ENCODE measurements at places on chromosomes 7 and 10.

GRCh38 chr7:379456-380138, 89.6 kb downstream of the FOXL3 start:
- no peak for DNase-seq

GRCh38 chr10:105952153-105952552, 1212.4 kb downstream of the SORCS1 start:
- no peak for DNase-seq

GRCh38 chr10:62048470-62048869, 147.0 kb downstream of the ARID5B start:
- DNase-seq = no peak

DNA sequence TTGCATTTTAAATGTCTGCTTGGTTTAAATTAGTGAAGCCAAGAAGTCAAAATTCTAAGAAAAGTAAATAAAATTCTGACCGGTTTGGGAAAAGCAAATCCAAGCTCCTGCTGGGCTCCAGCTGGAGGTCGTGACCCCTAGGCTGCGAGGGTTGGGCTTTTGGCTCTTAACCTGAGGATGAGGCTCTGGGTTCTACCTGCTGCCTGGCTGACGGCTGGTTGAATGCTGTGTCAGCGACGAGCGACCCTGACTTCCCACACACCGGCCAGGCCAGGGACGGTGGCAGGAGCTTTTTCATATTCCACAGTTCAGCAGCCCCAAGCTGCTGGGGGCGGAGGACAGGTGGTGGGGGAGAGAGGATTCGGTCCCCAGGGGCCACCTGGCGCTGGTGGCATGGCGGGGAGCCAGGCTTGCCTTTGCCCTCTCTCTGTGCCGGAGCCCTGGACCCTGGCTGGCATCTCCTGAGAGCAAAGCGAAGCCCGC, 843 bp upstream of the PLPP4 start:
- no peak for DNase-seq

GRCh38 chr10:58593008-58593407, 80.3 kb downstream of the BICC1 start:
- no peak for DNase-seq

- DNase-seq = no peak
Observed at GRCh38 chr7:158249692-158250091, 337.9 kb downstream of the PTPRN2 start.

DNA sequence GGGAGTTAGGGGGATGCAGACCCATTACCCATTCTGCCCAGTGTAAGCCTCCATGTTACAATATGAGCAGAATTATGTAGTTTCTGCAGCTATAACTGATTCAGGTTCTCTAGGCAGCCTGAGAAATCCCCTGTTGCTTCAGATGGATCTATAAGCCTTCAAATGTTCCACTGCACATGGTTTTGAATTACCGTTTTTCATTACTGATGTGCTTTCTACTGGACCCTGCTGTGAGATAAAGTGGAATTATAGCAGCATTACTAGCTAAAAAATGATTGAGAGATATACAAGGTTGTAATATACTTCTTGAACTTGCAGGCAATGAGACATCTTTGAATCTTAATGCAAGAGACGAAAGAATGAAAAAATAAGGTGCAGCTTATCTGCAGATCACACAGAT, 38.4 kb upstream of the ANAPC16 start:
- DNase-seq = no peak

GRCh38 chr10:78382772-78383171, 349.1 kb downstream of the RPS24 start:
- no peak for DNase-seq

DNA sequence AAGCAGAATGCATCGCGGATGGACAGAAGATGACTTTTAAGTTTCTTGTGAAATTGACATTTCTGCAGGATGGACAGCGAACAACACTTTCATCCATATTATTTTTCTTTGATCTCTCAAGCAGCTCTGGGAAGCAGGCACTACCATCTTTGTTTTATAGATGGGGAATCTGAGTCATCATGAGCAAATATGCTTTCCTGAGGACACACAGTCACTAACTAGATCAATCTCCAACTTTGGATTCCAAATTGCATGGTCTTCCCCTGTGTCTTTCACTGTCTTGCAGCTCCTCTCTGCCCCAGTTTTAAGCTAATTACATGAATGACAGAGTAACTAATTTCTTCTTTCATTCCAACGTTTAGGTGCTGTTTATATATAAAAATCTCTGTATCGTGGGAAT, 201.5 kb downstream of the ADAM12 start:
- no peak for DNase-seq

- no peak for DNase-seq
Observed at GRCh38 chr7:136496551-136496950, 371.9 kb upstream of the CHRM2 start.

GRCh38 chr7:7745966-7746365, 27.6 kb upstream of the RPA3 start:
- no peak for DNase-seq

DNA sequence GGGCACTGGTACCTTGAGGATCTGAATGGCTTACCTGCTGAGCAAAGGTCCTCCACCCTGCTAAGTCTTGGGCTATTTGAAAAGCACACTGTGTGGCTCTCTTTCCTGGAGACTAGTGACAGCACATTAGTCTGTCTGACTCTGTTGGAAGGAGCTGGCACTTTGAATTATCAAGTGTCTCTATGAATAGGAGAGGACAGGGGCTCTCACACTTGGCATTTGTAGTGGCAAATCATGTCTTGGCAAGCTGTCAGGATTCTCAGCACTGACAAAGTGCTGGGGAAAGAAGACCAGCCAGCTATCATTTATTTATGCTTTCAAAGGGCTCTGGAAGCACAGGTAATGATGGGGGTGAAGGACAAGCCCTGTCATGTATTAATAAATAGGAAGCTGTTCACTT, 62.8 kb downstream of the MTPN start:
- DNase-seq = no peak

- DNase-seq = no peak
Observed at GRCh38 chr10:62812672-62813439, 3.3 kb downstream of the EGR2 start.

- DNase-seq = no peak
Observed at GRCh38 chr7:17564678-17565212, 266.3 kb downstream of the AHR start.

DNA sequence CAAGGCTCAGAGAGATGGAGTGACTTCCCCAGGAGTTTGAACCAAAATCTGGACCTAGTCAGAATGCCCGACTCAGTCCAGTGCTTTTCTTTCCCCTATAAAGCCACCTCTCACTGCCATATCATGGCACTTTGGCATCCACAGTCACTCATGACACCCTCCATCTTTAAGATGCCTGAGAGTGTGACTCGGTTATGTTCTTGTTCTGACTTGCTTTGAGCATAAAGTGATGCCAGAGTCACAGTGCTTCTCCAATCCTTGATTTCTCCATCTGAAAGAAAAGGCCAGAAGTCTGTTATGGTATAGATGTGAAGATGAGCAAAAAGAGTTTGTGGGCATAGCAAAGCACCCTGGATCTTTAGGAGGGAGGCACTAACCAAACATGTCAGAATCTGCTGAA, 538.1 kb downstream of the SORCS1 start:
- no peak for DNase-seq

DNA sequence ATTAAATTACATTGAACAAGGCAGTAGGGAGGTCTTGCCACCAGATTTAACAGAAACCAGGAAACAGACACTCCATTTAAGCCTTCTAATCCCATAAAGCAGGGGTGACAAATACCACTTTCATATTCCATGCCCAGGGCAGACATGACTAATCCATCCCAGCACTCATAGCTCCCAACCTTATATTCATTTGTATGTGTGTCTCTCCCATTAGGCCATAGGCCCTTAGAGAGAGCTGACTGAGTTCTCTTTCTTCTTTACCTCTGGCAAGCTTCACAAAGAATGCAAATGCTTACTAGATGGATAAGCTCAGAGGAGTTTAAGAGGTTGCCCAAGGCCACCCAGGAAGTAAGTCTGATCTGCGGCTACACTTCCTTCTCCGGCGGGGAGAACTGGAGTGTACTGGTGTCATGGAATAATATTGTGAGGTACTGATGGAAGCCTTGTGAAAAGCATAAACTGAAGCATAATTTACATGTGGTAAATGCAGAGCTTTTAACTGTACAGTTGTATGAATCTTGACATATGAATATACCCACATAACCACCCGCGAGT, 239.7 kb upstream of the HABP2 start:
- no peak for DNase-seq

DNA sequence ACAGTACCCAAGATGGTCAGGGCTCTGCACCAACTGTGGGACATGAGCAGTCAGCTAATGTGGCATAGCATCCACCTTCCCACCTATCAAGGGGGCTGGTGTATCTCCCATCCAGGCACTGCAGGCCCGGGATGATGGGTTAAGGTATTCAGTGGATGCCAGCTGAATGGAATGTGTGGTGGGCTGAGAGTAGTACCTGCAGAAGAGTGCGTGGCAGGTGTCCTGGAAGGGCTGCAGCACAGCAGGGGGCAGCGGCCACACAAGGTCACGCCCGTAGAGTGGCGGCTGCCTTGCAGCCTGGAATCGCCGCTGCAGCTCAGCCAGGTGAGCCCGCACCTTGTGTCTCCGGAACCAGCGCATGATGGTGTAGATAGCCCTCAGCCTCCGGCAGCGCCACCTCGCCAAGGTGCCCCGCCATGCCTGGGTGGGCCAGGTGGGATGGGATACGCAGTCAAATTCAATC, 13.3 kb downstream of the MYO1G start:
- no peak for DNase-seq

GRCh38 chr10:116287906-116288501, 15.0 kb upstream of the GFRA1 start:
- DNase-seq = peak; percentile 62

DNA sequence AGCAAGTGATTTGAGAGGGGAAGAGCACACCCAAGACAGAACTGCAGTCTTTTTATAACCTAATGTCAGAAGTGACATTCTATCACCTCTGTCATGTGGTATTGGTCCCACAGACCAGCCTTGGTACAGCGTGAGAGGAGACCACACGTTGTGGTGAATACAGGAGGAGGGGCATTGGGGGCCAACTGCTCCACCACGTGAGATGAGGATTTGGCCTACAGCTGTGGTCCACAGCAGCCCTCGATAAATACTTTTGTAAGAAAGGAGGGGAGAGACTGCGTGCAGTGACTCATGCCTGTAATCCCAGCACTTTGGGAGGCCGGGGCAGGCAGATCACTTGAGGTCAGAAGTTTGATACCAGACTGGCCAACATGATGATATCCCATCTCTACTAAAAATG, 243.1 kb downstream of the FGFR2 start:
- DNase-seq = no peak

GRCh38 chr7:26916336-26916735, 51.9 kb upstream of the SKAP2 start:
- DNase-seq = no peak

GRCh38 chr7:66815951-66816350, 75.4 kb downstream of the RABGEF1 start:
- no peak for DNase-seq

DNA sequence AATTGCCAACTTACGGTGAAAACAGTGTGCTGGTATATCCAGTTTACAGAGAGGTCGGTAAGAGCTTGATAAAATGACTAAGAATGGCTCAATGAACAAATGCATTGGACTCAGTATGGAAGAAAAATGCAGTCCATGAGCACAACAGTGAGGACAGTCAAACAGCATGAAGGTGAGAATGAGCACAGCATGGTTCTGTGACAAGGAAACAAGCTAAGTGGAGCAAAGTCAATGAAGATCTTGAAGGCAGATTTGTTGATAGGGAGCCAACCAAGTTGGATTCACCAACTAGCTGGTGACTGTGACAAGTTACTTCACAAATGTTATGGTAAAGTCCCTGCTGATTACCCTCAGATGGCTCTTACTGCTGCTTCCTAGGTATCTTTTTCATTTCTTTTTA, 75.9 kb downstream of the SHOC2 start:
- no peak for DNase-seq

GRCh38 chr10:49615213-49615612, 1.4 kb downstream of the CHAT start:
- DNase-seq = no peak
